Ammon's horn (tissue), 1 donor: ENCODE measurements at places on chromosomes 3 and 15.

GRCh38 chr15:32730677-32731654, 13.2 kb downstream of the GREM1 start:
- no peak for DNase-seq

GRCh38 chr15:93497291-93497690, 408.3 kb upstream of the RGMA start:
- peak; percentile 26 for DNase-seq

- peak; percentile 45 for DNase-seq
Observed at GRCh38 chr3:58082047-58082446, 73.8 kb downstream of the FLNB start.

GRCh38 chr3:136893848-136894443, 31.9 kb downstream of the NCK1 start:
- no peak for DNase-seq

DNA sequence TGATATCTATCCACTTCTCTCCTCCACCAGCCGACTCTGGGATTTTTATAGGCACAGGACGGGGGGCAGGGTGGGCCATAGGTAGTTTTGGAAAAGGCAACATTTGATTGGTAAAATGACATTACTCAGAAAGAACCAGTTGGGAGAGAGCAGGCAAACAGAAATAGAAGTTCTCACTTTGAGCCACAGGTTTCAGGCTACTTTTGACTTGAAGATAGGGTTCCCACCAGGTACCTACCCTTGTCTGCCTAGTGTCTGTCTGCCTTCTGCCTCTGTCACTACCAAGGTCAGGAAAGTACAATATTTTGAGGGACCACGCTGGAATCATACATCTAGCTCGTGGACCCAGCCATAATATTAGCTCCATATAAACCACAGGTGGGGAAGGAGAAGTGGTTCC, 412.9 kb upstream of the GRM7 start:
- DNase-seq = no peak

GRCh38 chr15:56236197-56236596, 7.5 kb downstream of the RFX7 start:
- no peak for DNase-seq

DNA sequence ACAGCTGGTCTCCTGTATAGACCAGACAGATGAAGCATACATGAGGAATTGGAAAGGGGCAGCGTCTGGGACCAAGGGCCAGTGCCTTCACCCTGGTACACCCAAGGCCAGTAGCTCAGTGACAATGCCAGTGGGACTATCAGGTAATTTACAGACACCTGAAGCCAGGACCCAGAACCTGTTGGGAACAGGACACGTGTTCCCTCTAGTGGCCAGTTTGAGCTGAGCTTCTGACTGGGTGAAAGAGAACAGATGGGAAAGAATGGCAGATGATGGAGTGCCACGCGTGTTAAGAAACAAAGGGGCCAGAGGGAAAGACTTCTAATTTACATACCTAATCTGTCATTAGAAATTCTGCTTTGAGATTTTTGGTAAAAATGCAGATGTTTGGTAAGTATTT, 5.1 kb upstream of the SLC25A38 start:
- no peak for DNase-seq

DNA sequence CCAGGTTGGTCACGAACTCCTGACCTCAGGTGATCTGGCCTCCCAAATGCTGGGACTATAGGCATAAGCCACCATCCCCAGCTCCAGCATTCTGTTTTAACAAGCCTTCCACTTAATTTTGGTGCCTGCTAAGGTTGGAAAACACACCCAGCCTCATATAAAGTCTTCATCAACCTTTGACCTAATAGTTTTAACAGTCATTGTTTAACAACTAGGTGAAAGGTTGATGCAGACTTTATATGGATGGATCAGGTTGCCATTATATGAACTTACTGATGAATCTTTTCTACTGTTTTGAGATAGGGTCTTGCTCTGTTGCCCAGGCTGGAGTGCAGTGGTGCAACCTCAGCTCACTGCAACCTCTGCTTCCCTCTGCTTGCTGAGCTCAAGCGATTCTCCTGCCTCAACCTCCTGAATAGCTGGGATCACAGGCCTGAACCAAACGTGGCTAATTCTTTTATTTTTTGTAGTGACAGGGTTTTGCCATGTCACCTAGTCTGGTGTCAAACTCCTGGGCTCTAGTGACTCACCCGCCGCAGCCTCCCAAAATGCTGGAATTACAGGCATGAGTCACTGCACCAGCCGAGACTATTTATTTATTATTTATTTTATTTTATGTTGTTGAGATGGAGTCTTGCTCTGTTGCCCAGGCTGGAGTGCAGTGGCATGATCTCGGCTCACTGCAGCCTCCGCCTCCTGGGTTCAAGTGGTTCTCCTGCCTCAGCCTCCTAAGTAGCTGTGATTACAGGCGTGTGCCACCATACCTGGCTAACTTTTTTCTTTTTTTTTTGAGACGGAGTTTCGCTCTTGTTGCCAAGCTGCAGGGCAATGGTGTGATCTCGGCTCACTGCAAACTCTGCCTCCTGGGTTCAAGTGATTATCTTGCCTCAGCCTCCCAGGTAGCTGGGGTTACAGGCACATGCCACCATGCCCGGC, 3.1 kb upstream of the RPAP1 start:
- no peak for DNase-seq

DNA sequence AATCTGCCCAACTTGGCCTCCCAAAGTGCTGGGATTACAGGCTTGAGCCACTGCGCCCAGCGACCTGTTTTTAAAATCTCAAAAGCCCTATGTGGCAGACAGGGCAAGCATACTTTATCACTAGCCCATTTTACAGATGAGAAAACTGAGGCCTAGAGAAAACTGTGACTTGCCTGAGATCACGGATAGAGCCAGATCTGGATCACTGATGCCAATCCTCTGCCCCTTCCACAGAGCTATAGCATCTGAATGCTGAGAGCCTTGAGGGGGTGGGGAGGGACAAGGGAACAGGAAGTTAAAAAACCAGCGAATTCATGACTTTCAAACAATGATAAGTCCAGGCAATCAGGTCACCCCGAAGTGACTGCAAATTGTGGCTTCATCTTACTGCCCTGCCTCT, 7.3 kb downstream of the ANKRD63 start:
- no peak for DNase-seq

DNA sequence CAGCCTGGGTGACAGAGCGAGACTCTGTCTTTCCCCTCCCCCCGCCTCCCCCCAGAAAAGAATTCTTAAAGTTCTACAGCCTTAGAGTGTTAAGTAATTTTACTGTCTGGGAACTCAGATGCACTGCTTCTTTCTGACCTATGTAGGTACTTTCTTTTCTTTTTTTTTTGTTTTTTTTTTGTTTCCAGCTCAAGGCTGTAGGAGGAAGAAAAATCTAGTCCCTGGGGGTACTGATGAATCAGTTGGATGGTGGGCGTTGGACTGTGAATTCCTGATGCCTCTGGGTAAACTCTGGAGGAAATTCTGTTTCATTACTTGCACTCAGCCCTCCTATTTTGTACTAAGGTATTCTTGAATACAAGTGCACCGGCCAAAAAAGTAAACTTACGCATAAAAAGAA, 10.8 kb downstream of the GHRL start:
- no peak for DNase-seq

GRCh38 chr3:149198611-149199010, 23.0 kb downstream of the CP start:
- no peak for DNase-seq
